RCC 7860 (cell line): ENCODE measurements at places on chromosomes 1 and 21.

DNA sequence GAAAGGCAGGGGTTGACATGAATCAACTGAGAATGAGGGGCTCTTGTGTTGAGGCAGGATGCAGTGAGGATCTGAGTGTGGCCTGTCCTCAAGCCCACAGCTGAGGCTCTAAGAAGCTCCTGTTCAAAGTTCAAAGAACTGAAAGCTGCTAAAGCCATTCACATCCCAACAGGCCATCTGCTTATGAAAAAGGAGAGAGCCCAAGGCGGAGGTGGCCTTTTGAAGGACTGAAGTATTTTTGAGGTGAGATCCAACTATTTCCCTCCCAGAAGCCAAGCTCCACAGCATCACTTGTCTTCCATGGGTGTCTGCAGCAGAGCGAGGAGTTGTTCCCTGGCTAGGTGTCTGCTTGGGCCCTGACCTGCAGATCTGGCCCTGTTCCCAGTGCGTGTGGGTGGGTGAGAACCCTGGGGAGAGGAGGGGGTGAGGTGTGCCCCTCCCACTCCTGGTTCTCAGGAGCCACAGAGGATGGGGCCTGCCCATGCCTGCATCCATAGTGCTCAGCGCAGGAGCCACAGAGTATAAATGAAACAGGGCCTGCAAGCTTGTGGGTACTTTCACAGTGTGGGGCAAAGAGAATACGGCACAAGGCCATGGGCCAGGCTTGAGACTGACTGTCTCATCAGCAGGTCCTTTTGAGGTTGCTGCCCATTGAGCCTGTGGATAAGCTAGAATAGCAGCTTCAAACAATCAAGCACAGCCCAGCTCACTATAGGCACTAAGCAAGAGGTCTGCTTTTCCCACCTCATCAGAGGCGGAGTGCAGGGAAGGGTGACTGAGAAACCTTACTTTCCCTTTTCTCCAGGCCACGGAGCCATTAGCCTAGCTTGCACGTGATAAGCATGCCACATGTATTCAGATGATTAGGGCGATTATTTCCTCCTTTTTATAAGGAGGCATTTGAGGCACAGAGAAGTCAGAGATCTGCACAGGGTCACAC lies 15.7 kb downstream of the REG4 start:
- no peak for DNase-seq

- DNase-seq = no peak
Observed at GRCh38 chr1:2192031-2192995, 2.3 kb downstream of the FAAP20 start.

DNA sequence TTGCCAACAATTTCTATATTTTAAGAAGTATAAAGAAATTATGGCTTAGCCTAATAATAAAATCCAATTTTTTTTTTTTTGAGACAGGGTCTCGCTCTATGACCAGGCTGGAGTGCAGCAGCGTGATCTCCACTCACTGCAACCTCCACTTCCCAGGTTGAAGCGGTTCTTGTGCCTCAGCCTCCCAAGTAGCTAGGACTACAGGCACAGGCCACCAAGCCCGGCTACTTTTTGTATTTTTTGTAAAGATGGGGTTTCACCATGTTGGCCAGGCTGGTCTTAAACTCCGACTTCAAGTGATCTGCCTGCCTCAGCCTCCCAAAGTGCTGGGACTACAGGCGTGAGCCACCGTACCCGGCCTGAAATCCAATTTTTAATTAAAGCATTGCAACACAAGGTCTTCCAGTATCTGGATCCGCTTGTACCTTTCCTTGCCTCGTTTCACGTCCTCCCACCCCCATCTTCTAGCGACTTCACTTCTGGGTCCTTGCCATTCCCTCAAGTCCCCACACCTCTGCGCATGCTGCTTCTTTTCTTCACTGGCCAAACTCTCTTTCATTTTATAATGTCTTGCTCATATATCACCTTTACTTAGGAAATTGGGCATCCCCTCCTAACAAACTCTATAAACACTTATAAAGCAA lies 2.3 kb downstream of the FUBP1 start:
- no peak for DNase-seq

DNA sequence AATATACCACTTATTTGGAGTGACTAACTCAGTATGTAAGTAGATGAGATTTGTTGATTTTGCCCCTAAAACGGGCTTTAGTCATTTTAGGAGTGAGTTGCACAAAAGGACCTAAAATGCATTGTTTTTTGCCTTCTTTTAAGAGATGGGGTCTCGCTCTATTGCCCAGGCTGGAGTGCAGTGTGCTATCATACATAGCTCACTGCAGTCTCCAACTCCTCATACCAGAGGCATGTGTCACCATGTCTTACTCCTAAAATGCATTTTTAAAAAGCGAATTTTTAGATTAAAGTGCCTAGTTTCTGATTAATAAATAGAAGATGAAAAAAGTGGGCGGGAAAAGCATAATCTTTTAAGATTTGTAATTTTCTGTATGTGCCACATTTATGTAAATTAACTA lies 11.5 kb upstream of the NEXN start:
- DNase-seq = peak; percentile 27
